ENCODE measurements at places on chromosomes 12 and 14.
A peak's percentile ranks its signal among the peaks of the same experiment; 100 is the strongest.

GRCh38 chr12:83664650-83665049, 977.9 kb downstream of the TMTC2 start:
- no peak for DNase-seq

DNA sequence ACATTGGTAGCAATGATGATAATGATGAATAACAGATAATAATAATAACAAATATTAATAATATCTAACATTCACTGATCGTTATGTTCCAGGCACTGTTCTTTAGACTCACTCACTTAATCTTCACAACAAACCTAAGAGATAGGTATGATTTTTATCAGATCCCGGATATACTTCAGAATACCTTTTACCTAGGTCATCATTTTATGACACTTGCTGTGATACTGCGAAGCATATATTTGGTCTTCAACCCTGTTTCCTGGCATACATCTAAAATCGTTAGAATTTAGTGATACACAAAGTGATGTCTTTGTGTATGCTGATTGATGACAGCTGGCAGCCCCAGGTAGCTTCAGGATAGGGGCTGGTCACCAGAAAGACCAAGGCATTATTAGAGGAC, 46.1 kb downstream of the SLC41A2 start:
- no peak for DNase-seq

GRCh38 chr14:45123271-45123670, 11.0 kb downstream of the FKBP3 start:
- no peak for DNase-seq

GRCh38 chr12:111102102-111102739, 181.8 kb upstream of the MYL2 start:
- DNase-seq: no peak

DNA sequence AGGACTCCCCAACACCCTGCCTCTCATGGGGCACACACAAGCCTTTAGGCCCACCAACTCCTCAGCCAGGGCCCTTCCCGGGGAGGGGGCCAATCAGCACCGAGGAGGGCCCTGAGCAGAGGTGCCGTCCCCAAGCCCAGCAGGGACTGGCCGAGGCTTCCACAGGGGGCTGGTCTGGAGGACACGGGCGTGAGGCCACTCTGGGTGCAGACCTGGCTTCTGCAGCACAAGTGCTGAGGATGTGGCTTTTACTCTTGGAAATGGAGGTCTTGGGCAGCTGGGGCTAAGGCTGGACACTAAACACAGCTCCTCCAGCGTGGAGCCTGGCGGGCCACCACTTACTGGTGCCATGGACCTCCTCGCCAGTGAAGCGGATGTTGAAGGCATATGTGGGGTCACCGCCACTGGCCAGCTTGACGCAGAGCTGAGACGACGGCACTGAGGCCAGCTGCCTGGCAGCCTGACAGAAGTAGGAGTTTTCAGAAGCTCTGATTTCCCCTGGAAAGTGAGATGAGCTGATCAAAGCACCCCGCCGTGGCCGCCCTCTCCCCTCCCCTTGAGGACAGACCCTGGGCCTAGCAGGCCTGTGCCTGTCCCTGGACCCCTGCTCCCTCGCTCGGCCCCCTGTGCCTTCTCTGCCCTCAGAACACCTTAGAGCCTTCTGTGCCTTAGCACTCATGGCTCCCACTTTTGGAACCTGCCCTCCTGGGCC, 44.0 kb downstream of the TRAFD1 start:
- no peak for DNase-seq

DNA sequence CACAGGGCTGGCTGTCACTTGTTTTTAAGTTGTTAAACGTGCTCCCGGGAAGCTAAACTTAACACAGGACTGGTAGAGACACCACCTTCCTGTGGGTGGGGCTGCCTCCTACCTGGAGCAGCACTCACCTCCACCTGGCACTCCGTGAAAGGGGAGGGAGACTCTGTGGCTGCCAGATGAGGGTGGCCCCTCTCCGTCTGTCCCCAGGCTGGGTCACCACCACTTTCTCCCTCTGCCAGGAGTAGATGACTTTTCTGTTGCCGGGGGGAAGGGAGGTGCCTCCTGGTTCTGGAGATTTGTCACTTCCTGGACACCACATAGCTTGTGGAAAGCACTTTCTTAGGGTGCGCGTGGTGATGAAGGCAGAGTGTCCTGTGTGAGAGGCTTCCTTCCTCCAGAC, 81.3 kb downstream of the WDR20 start:
- no peak for DNase-seq

DNA sequence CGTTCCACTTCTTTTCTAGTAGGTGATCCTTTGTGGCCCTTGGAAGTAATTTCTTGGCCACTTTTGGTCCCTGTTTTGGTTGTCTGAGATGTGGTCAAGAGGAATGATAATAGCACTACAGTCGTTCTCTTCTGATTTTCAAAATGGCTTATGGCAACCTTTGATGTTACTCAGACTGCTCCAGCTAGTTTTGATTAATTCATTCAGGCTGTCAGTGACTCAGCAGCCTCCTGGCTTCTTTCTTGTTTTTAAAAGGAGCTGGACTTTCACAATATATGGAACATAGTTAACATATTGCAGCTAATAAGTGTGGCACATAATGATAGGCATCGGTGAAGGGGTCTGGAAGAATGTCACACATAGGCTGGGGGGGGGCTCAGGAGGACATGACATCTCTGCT, 47.3 kb downstream of the WDR20 start:
- DNase-seq: peak; percentile 86

DNA sequence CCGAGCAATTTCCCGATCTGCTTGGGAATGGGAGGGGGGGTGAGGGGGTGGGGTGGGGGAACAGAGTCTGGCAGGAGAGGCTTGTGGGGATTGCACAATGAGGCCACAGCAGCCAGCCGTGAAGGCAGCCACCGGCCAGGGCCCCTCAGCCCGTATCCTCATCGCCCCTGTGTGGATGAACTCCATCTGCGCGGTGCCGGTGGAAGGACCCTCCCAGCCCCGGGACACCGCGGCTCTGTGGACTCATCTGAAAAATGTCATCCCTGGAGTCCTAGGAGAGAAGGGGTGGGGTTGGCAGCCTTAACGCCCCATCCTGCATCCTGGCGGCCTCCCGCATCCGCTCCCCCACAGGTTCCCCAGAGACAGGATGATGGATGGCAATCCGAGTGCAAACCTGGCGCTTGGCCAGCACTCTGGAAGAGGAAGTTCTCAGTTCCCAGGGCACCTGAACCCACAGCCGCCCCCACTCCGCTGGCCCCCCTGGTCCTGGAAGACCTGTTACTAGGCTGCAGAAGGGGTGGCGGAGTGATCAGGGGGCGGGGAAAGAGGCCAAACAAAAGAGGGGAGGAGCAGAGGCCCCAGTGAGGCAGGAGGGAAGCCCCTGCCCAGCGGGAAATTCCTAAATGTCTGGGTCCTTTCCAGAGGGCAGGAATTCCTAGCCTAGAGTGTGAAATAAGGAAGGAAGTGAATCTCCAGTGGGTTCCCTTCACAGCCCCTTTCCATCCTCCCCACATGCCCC, 1.2 kb upstream of the TNFAIP2 start:
- peak; percentile 84 for DNase-seq

- DNase-seq: no peak
Observed at GRCh38 chr14:58643366-58643765, 5.6 kb downstream of the DACT1 start.

DNA sequence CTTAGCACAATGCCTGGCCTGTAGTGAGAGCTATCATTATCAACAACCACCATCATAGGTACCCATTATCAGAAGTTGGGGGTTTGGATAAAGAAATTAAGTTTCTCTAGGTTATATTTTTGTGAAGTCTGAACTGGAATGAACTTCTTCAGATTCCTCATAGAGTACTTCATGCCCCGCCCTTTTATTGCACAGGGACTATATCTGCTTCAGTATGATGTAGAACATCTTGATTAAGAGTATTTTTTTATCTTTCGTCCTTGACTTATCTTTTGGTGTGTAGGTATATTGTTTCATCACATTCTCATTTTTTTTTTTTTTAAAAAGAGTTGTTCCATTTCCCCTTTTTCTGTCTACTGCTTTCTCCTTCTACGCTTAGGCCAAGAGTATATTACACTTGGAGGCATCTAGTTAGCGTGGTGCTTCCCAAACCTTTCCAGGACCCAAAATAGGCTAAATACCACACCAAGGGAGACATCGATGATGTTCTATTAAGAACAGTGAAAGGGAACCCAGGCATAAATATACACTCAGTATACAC, 467.5 kb downstream of the ZFP36L1 start:
- no peak for DNase-seq

- DNase-seq: no peak
Observed at GRCh38 chr12:9127936-9128663, 12.4 kb upstream of the A2M start.

DNA sequence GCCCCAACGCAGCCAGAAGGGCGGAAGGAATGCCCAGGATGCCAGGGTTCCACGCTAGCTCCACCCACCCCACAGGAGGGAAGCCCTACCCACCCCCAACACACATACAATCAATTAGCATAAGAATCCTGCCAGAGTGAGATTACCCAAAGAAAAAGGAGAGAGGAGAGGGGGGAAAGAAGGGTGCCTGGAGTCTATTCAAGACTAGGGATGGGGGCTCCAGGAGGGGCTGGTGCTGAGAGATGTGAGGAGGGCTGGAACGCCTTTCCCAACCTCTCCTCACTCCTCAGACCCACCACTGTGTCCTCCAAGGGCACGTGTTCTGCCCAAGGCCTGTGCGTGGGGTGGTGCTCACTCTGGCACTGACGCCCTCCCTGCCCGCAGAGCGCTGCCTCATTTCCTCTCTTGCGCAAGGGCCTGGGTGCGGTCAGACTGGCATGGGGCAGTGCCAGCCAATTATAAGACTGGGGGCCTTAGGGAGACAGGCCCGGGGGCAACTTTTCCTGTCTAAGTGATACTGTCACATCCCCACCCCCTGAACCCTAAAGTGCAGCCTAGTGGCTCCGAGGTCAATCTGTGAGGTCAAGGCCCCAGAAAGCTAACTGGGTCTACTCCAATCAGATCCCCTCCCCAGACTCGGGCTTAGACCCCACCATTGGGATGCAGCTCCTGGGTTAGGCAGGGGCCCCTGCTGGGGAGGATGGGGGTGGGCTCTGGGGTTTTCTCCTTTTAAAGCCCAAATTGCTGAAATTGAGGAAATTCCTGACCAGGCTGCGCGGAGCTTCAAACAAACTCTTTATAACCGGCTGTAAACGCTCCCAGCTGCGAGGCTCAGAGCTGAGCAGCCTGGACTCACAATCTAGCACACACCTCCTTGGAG, 10.2 kb upstream of the ITGB7 start:
- DNase-seq: no peak

- DNase-seq: peak; percentile 44
Observed at GRCh38 chr14:30656190-30656632, 34.1 kb downstream of the SCFD1 start.

- DNase-seq: no peak
Observed at GRCh38 chr12:117294189-117294603, 67.2 kb downstream of the NOS1 start.

DNA sequence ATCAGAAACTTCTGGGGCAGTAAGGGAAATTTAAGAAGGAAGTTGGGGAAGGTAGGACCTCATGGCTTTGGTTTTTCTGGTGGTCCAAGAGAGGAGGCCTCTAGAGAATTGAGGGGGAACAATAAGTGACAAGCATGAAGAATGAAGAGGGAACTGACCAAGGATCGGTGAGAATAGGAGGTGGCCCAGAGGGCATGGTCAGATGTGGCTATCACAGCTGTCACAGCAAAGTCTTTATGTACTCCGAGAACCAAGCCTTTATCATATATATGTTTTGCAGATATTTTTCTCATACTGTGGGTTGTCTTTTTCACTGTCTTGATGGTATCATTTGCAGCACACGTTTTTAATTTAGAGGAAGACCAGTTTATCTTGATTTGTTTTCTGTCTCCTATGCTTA, 64.3 kb downstream of the PPP2R5C start:
- DNase-seq: no peak

GRCh38 chr12:25502596-25502995, 50.5 kb downstream of the LMNTD1 start:
- no peak for DNase-seq

DNA sequence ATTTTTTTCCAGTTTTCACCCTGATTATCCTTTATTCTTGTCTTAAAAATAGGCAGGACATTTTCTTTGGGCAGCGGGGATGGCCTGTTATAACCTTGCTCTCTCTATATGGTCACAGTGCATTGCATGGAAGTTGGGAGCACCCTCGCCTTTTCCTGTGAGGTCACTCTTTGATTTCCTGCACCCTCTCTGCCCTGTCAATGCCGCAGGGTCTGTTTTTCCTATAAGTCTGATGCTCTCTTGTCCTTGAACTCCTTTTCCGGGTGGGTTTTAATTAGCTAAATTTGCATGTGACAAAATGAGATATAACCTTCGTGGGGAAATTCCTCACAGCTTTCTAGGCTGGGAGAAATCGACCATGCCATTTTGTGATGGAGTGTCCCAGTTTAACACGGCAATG, 194.3 kb downstream of the CACNA1C start:
- DNase-seq: no peak

- peak; percentile 84 for DNase-seq
Observed at GRCh38 chr14:68143341-68143841, 323.8 kb downstream of the RAD51B start.

GRCh38 chr14:21455592-21455911, 371 bp downstream of the CHD8 start:
- no peak for DNase-seq

GRCh38 chr12:15863372-15863771, 18.8 kb upstream of the STRAP start:
- peak; percentile 21 for DNase-seq

- peak; percentile 39 for DNase-seq
Observed at GRCh38 chr12:65962036-65962430, 137.8 kb downstream of the HMGA2 start.

GRCh38 chr12:3333583-3333982, 157.4 kb upstream of the PRMT8 start:
- DNase-seq: no peak

GRCh38 chr12:25236190-25236589, 14.5 kb downstream of the KRAS start:
- DNase-seq: peak; percentile 54

- no peak for DNase-seq
Observed at GRCh38 chr12:92365333-92365732, 219.7 kb upstream of the BTG1 start.

- DNase-seq: no peak
Observed at GRCh38 chr12:120774169-120774916, 48.7 kb downstream of the ACADS start.

GRCh38 chr12:104698871-104699270, 242.1 kb downstream of the CHST11 start:
- DNase-seq: peak; percentile 48

DNA sequence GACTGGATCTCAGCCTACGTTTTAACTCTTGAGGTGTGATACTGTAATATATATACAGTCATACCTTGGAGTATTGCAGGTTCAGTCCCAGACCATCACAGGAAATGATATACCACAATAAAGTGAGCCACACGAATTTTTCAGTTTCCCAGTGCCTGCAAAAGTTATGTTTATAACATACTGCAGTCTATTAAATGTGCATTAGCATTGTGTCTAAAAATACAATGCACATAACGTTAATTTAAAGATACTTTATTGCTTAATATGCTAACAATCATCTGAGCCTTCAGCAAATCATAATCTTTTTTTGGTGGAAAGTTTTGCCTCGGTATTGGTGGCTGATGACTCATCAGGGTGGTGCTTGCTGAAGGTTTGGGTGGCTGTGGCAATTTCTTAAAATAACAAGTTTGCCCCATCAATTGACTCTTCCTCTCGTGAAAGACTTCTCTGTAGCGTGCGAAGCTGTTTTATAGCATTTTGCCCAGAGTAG, 18.9 kb downstream of the PYROXD1 start:
- DNase-seq: no peak

All from astrocyte of the hippocampus (primary cell).